ENCODE measurements at places on chromosomes 6 and 20. TPM values are rescaled to one million over a fixed set of nuclear protein-coding genes. Genes with fewer than 3 reads are reported as not detected.
A peak's percentile ranks its signal among the peaks of the same experiment; 100 is the strongest.

The ANKRD66 gene
- not detected for total RNA-seq

DNA sequence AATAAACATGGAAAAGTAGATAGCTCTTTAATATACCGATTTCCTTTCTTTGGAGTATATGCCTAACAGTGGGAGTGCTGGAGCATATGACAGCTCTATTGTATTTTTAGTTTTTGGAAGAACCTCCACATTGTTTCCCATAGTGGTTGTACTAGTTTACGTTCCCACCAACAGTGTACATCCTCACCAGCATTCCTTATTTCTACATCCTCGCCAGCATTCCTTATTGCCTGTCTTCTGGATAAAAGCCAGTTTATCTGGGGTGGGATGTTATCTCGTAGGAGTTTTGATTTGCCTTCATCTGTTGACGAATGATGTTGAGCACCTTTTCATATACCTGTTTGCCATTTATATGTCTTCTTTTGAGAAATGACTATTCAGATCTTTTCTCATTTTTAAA lies 2.6 kb downstream of the MICA start:
- DNase-seq, result no peak
- peaks cover 12% of the 10 kb centered on the region for H3K27me3 ChIP-seq
- H3K4me1 ChIP-seq, result peaks cover 53% of the 10 kb centered on the region
- H3K4me3 ChIP-seq, result peak overlapping the region; percentile 78
- no peak overlapping the region for H3K27ac ChIP-seq

GRCh38 chr6:7439228-7439627 lies 49.6 kb downstream of the RIOK1 start:
- no peak for DNase-seq
- peaks cover 4% of the 10 kb centered on the region for H3K27me3 ChIP-seq
- peaks cover 5% of the 10 kb centered on the region for H3K36me3 ChIP-seq
- no peak overlapping the region for H3K4me3 ChIP-seq
- H3K4me1 ChIP-seq, result no peaks in the 10 kb centered on the region

- peak overlapping the region; percentile 14 for H3K4me3 ChIP-seq
- DNase-seq, result no peak
- peaks cover 50% of the 10 kb centered on the region for H3K4me1 ChIP-seq
Measured at GRCh38 chr6:164345806-164346496, 931.4 kb downstream of the QKI start.

Data from neural crest cell (in vitro differentiated cells).